ENCODE measurements at places on chromosomes 5 and 9.

GRCh38 chr5:86570427-86571083 lies 47.2 kb upstream of the COX7C start:
- DNase-seq = no peak

- no peak for DNase-seq
These were observed 19.9 kb downstream of the CTNNA1 start for GRCh38 chr5:138772986-138773594.

- no peak for DNase-seq
These were observed 5.9 kb downstream of the NCS1 start for GRCh38 chr9:130177898-130178805.

GRCh38 chr9:34171753-34172535 lies 6.9 kb upstream of the UBAP1 start:
- no peak for DNase-seq

GRCh38 chr5:157744051-157745011 lies 819 bp downstream of the LSM11 start:
- DNase-seq = no peak

DNA sequence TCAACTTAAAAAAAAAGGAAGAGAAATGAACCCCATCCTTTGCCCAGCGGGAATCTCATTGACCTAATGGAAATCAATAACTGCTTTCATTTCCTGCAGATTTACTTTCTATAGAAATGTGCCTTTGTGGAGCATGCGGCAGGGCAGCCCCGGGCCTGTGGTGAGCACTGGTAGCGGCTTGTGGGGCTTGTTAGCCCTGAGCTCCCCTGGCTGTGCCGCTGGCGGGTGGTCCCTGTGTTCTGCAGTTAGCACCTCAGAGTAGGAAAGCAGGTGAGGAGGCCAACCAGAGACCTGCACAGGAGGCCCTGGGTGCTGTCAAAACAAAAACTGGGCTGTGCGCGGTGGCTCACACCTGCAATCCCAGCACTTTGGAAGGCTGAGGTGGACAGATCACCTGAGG lies 76.8 kb upstream of the CDK20 start:
- no peak for DNase-seq

- no peak for DNase-seq
These were observed 171.9 kb downstream of the ZNF462 start for GRCh38 chr9:107034831-107035230.

DNA sequence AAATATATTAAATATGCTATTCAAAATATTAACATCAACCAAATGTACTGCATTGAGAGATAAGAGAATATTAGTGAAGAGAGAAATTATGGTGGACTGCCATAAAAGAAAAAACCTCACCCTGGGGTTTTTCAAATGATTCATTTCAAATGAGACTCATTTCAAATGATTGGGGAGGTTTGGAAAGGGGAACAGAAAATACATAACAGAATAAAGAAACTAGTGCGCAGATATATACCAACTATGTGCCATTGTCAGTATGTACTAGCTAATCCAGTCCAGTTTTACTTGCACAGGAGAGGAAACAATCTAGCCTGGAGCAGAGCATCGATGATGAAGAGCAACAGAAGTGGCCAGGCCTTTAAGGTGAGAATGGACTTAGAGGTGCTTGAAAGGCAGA lies 651.6 kb upstream of the RORB start:
- no peak for DNase-seq

DNA sequence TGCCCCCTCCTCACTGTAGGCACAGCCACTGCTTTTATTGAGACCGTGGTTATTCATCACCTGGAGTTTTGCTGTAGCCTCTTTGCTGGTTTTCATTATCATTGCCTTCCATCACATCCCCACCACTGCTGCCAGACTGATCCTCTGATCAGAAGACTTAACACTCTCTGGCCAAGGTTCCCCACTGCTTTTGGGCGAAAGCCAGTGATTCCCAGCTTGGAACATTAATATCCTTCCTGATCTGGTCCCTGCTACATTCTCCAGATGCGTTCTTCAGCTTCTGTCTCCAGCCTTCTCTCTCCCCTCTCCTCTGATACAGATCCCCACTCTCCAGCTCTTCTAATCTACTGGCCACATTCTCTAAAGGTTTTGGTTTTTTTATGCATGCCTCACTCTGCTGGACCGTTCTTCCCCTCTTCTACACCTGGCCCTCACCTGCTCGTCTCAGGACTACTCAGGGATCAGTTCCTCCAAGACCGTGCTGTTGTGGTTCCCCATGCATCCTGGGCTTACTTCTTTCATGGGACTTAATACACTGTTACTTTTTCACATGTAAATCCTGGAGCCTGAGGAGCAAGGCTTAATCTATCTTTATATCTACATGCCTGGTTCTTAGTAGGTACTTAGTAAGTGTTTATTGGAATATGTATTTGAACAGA lies 115.0 kb downstream of the PRKACG start:
- DNase-seq = no peak

- no peak for DNase-seq
These were observed 137.8 kb downstream of the GADD45G start for GRCh38 chr9:89742660-89743059.

DNA sequence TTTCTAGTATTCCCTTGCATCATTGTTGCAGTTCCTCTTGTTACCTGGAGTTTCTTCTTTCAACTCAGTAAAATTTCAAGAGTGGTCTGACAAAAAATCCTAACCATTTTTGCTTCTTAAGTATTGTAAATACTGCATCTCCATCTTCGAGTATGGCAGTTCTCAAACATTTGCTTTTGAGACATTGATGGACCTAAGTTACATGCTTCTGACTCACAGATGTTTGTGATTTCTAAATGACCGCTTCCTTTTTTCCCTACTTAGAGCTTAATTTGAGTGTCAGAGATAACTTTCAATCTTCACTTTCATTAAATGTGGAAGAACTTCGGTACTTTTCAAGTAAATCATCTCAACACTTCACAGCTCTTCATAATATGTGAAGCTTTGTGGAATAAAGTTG lies 4.2 kb downstream of the UHRF2 start:
- DNase-seq = no peak

DNA sequence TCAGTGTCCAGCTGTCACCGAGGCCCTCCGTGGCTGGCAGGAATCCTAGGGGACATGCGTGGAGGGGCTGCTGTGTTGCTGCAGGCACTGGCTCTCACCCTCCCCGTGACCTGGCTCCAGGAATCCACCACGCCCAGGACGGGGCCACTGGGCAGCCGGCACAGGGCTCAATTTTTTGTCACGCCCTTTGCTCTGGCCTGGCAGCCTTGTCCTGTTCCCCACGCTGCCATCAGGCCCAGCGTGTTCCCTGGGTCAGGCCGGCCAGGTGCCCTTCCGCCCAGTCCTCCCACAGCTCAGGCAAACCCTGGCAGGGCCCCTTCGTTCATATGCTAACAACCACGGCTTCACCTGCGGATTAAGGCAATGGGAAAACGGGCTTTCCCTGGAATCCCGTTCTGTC lies 37.3 kb downstream of the PROP1 start:
- DNase-seq = no peak

DNA sequence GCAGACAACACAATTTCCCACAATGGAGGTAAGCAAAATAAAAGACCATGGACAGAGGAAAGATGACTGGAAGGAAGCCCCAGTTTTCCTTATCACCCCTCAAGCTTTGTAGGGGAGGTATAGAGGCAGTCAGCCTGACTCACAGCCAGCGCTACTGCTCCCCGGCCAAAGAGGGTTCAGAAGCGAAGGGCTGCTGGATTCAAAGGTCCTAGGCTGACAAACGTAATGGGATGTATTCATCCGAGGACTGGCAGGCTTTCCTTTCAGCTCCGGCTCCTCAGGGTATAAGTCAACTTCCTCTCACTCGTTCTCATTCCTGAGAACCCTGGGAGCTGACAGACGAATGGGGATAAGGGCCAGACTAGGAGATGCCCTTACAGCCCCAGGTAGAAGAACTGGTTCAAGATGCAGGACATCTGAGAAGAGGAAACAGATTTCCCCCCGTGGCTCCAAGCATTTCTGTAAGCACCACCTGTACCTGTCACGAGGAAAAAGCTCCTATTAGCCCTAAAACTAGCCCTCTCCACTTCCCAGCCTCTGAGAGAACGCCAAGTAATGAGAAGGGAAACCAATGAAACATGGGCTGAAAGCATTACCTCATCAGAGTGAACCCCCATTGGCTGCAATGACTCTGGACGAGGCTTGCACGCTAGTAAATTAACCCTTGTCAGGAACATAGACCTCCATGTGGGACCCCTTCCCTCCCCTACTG lies 22.1 kb upstream of the FAM13B start:
- DNase-seq = no peak

DNA sequence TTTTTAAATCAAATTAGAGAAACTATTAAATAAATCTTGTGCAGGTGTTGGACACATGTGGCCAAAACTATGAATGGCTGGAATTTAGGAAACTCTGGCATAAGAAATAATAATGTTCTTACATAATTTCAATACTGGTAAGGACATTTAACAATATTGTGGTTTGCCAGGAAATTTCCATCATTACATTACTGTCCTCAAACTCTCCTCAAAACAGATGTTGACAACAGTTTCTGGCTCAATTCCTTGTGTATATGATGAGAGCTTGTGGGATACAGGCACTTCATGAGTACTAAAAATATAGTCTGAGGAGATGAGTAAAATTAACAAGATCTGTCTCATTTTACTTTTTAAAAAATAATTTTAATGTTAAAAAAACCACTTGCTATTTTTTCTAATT lies 27.9 kb downstream of the MCTP1 start:
- no peak for DNase-seq

DNA sequence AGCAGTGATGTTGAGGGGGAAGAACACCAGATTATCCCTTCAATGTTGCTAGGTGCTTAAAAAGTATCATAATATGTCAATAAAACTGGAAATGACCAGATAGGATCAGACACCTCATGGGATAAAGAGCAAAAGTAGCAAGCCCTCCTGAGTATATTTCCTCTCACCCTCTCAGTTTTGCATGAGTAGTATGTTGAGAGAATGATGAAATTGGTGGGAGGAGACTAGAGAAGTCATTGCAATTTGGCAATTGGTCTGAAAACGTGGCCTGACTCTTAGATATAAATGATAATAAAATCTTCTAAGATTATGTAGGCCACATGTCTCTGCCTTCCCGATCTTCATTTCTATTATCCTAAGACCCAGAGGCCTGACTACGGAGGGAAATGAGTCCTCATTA lies 151.2 kb upstream of the ARRDC3 start:
- DNase-seq = no peak

- no peak for DNase-seq
These were observed 18.9 kb downstream of the SEMA4D start for GRCh38 chr9:89478821-89479668.

DNA sequence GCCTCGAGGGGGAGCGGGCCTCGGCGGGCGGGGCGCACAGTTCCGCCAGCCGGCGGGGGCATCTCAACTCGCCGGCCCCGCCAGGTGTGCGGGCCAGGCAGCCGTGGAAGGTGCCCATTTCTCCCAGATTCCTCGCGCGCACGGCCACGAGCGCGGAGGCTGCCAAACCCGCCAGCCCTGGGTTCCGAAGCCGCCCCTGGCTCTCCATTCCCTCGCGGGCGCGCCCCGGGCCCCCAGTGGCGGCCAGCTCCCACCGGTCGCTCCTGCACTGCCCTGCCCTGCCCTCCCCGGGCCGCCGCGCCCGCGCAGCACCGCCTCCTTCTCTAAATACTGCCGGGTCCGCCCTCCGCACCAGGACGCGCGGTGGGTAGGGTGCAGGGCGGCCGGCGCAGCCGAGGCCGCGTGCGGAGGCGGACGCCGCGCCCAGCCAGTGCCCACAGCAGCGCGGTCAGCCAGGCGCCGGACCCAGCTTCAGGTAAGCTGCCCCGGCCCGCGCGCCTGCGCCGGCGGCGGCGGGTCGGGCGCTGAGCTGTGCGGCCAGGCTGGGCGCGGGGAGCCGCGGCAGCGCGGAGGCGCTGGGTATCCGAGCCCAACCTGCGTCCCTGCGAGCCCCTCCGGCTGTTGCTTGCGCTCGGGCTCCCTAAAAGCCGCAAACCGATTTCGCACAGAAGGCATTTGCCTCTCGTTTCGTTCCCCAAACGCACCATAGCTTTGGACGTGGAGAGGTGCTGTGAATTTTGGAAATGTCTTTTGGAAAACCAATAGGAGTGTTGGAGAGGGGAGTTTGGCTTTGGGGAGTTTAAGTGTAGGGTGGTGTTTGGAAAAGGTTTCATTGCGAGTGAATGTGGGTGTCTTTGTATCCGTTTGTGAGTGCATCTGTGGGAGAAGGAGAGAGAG lies at the start of gene TMEM171:
Gene TMEM171 (plus strand): TSS at position 354 of the 897 bp plus-strand sequence. CDS start 2,799 bp downstream, outside the sequence.
- no peak for DNase-seq

GRCh38 chr9:72129271-72130156 lies 19.7 kb upstream of the GDA start:
- no peak for DNase-seq

GRCh38 chr9:6433410-6433809 lies 20.4 kb downstream of the UHRF2 start:
- DNase-seq = no peak

- DNase-seq = no peak
These were observed 606.9 kb downstream of the EBF1 start for GRCh38 chr5:158492841-158493242.

GRCh38 chr5:88144219-88145001 lies 124.2 kb downstream of the TMEM161B start:
- no peak for DNase-seq

GRCh38 chr9:17064558-17064957 lies 70.3 kb upstream of the CNTLN start:
- DNase-seq = no peak

GRCh38 chr5:66134407-66134861 lies 9.7 kb upstream of the SREK1 start:
- DNase-seq = no peak

DNA sequence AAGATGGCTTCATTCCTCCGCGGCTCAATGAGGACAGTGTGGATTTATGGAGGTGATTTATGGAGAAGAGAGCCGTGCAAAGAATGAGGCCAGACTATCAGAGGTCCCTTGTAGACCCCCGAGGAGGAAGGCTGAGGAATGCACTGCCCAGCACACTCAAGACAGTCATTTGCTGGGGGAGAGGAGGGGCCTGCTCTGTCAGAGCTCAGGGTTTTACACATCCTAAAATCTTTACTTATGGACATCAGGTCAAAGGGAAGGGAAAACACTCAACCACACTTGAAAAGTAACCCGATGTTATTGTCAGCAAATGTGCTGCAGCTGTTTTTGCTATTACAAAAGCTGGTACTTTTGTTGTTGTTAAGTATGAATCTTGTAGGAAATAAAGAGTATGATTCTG lies 289.5 kb downstream of the SLIT3 start:
- DNase-seq = no peak

DNA sequence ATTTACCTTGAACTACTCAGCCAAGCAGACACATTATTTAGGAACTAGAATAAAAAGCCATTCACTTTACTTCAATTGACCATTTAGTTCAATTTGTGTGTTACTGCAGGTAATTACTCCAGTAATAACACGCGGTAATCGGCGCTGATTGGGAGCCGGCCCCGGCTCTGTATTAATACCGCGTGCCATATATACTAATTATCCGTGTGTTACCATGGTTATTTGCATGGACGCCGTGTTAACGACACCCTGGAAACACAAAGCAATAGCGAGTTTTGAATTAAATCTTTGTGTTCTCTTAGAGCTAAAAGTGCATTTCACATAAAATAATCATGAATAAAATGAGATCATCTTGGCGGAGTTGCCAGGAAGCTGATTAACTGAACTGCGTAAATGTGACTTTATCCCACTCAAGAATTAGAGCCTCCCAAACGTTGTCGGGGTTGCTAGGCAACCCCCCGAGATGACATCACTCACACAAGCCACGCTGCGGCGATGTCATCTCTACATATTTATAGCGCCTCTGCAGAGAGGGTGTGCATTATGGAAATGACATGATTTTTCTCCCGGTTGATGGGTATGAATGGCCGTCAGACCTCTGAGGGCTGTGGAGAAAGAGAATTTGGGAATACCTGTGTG lies 41.4 kb upstream of the RNU6ATAC start:
- no peak for DNase-seq
